Activated CD8-positive, alpha-beta T cell treated with anti-CD3 and anti-CD28 coated beads for 36 hours (primary cell): ENCODE measurements at places on chromosomes 6 and 20. TPM values are rescaled to one million over a fixed set of nuclear protein-coding genes. Genes with fewer than 3 reads are reported as not detected.

GRCh38 chr6:16803294-16804200, 42.3 kb upstream of the ATXN1 start:
- DNase-seq: no peak

- no peak for DNase-seq
Measured at GRCh38 chr6:50198245-50198644, 148.5 kb upstream of the DEFB112 start.

Gene VWA7
- total RNA-seq: 1.6 TPM

Gene BMP5
- not detected for total RNA-seq

DNA sequence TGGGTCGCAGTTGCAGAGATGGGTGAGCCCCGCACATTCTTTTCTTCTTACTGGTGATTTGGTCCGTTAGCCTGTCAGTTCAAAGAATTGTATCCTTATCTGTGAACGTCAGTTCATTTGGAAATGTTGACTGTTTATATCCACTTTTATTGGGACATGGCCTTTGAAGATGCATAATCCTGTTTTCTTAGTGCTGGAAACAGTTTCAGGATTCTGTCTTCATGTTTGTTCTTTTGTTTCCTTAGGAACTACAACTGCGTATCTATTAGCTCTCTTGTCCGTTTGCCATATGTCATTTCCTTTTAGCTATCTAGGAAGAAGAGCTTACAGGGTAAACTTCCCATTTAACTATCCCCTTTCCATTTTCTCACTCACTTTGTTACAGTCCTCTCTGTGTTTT, 35.0 kb upstream of the TULP1 start:
- DNase-seq: no peak

GRCh38 chr20:23145281-23145700, 59.2 kb upstream of the CD93 start:
- DNase-seq: no peak

- no peak for DNase-seq
Measured at GRCh38 chr6:17419189-17419575, 25.8 kb downstream of the CAP2 start.

GRCh38 chr6:19691465-19692167, 145.6 kb upstream of the ID4 start:
- DNase-seq: no peak

GRCh38 chr6:93685494-93685893, 266.1 kb upstream of the EPHA7 start:
- DNase-seq: no peak

Gene TSBP1
- total RNA-seq: not detected

Gene CEP250
- total RNA-seq: 60.3 TPM
